ENCODE measurements at places on chromosomes 6 and 20.
A peak's percentile ranks its signal among the peaks of the same experiment; 100 is the strongest.

- DNase-seq, result no peak
Measured at GRCh38 chr20:13199279-13199678, 21.8 kb upstream of the ISM1 start.

- no peak for DNase-seq
Measured at GRCh38 chr6:70669133-70669532, 1.4 kb downstream of the SMAP1 start.

- no peak for DNase-seq
Measured at GRCh38 chr6:21352131-21352530, 241.4 kb upstream of the SOX4 start.

GRCh38 chr6:128686084-128686483, 165.7 kb upstream of the PTPRK start:
- DNase-seq, result no peak

GRCh38 chr6:26170951-26171841, 84.0 kb downstream of the HFE start:
- DNase-seq, result no peak

- no peak for DNase-seq
Measured at GRCh38 chr6:154112181-154112809, 73.3 kb downstream of the OPRM1 start.

GRCh38 chr6:1287103-1287591, 24.8 kb upstream of the FOXQ1 start:
- no peak for DNase-seq

DNA sequence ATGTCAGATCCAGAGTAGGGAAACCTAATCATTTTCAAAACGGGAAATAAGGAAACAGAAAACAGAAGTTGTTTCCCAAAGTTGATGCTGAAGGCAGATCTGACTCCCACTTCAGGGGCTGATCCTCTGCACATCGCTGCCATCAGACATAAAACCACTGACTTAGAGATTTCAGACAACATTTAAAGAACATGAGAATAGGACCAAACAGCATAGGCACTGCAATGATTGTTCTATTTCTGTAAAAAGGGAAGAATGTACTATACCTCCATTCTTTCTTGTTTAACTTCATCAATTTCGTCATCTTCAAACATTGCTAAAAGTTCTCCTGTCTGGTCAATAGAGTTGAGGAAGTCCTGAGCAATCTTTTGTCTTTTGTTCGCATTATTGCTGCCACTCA, 324.7 kb upstream of the RUNX2 start:
- no peak for DNase-seq

DNA sequence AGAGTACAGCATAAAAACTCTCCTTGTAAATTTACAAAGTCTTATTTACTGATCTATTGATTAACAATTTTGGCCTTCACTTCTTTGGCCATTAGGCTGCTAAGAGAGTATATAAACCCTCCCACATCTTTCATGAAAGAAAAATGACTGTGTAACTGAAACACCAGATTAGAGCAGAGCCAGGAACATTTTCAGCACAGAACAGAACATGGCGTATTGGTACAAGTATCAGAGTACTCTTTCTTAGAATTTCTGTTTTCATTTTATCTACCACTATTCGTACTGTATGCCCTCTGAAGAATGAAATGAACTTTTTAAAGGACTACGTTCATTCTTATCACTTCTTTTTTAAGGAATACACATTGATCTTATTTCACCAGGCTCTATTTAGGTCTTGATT, 550.2 kb downstream of the ADGRB3 start:
- no peak for DNase-seq

GRCh38 chr6:140401761-140402160, 1027.3 kb upstream of the CITED2 start:
- no peak for DNase-seq

DNA sequence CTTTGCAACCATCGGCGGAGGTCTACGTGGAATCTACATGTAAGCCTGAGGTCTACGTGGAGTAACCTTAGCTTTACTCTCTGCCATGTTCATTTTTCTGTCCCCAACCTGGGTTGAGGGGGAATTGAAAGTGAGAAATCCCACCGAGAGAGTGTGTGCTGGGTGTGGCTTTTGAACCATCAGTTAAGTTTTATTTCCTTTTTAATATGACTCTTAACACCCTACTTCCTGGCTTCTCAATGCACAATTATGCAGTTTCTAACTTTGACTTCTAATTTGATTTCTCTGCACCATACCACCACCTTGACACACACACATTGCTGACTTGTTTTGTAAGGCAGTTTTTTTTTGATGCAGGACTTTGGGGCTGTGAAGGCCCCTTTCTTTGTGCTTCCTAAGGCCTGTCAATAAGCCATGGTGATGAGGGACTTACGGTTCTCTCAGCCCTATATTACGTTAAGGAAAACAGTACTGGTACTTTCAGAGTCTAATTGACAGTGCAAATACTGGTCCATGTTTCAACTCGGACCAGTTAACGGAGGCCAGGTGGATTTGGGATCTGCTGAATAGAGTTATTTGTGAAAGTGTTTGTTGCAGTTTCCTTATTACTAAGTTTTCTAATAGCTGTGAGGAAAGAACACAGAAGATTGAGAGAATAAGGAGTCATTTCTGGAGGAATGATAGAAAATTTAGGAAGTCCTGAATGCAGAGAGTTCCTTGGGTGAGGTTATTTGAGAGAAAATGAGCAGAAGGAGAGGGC, 206.5 kb downstream of the JARID2 start:
- no peak for DNase-seq

GRCh38 chr20:25454153-25454900, 46.9 kb downstream of the GINS1 start:
- no peak for DNase-seq

DNA sequence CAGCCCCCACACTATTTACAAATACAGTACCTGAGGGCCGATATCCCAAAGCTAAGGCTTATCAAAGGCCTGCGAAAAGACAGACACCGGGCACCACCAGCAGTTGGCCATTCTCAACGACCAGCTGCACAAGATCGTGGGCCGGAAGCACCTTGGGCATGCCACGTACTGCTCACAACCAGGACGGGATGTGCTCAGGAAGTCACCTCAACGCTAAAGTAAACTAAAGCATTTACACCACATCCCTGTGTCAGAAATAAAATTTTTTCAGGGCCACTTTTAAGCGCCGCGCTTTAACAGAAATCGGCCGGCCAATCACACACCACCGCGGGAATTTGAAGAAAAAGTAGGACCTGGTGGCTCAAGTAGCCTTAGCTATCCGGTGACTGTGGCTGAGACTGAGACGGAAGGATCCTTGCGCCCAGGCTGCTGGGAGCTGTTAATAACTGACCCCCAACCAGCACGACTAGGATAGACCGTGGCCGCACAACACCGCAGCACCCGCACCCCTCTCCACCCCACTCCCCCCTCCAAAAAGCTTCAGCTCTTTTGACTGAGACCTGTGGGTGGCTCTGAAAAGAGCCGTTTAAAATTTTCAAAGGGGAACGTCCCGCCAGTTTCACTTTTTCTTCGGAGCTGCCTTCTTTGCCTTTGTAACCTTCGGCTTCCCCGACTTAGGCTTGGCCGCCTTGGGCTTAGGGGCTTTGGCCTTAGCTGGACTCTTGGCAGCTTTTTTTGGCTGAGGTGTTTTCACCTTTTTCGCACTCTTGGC, 131.2 kb upstream of the BTN3A2 start:
- DNase-seq, result peak; percentile 71

DNA sequence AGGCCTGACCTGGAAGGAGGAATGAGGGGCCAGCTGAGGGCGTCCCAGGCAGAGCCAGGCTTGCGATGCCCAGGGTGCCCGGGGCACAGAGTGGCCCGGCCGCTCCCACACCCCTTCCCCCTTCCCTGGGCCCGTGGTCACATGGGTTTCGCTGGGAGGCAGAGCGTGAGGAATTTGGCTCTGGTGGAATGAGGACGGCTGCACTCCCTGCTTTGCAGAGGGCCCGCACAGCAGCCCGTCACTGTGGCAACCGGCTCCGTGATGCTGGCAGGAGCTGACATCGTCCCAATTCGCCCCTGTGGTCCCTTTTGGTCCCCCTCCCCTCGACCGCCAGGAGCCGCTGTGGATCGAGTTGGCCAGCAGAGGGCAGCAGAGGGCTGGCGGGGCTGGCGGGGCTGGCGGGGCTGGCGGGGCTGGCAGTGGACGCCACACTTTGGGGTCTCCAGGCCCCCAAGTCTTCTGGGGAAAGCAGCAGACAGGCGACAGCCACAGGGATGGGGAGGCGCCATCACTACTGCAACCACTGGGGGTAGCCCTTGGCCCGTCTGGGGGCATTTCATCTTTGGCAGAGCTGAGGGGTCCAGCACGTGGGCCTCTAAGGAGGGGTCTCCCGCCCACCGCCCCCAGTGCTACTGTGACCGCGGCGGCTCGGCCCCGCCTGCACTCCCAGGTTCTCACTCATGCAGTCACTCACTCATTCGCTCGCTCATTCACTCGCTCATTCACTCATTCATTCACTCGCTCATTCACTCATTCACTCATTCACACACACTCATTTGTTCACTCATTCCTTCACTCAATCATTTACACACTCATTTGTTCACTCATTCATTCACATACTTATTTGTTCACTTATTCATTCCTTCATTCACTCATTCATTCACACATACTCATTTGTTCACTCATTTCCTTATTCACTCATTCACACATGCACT, 49.7 kb upstream of the BHLHE23 start:
- DNase-seq, result peak; percentile 60

DNA sequence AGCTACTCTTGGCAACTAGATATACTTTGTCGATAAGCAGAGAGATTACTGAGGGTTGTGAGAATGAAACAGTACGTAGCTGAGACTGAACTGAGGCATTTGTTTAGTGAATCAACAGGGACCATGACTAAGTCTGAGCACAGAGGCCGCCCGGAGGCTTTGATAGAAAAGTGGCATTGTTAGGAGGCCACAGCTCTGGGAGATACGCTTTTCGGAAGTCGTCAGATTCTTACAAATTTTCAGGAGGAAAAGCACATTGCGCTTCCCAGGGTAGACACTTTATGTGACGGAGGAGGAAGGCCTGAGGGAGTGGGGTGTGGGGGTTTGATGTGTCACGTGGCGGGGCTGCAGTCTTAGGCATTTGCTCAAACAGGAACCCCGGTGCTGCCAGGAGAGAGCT, 69.4 kb downstream of the PSMG4 start:
- DNase-seq, result no peak

- no peak for DNase-seq
Measured at GRCh38 chr20:34312024-34312460, 8.9 kb upstream of the AHCY start.

- no peak for DNase-seq
Measured at GRCh38 chr6:158278004-158278403, 34.3 kb upstream of the TULP4 start.

- no peak for DNase-seq
Measured at GRCh38 chr6:113570161-113570560, 287.0 kb upstream of the MARCKS start.

DNA sequence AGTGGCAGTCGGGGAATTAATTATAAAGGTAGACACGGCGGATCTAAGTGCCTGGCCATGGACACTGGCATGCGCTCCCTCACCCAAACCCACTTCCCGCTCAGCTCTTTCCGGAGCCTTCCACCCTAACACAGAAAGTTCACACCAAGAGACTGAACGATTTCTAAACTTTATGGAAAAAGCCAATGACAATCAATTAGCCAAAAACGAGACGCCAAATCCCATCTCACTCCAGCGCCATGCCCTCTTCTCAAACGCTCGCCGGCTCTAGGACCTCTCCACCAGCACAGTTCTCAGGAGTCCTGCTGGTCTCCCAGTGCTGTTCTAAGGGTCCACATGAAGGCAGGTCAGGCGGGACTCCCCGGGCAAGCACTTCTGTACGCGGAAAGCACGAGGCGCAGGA, 641 bp downstream of the SF3B5 start:
- no peak for DNase-seq

GRCh38 chr20:4567170-4567569, 154.5 kb upstream of the PRND start:
- no peak for DNase-seq

DNA sequence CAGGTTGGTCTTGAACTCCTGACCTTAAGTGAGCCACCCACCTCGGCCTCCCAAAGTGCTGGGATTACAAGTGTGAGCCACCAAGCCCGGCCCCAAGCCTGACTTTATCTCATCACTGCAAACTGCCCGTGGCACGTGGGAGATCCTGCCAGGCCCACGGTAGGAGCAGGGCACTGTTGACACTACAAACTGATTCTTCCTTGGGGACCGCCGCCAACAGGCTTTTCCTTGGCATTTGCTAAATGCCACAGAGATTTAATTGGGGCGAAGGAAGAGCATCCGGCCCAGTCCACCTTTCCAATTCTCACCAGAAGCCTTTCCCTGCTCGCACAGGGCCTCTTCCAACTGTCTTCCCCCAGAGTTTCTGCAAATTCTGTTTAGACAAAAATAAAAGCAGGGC, 11.0 kb downstream of the ATP9A start:
- no peak for DNase-seq

DNA sequence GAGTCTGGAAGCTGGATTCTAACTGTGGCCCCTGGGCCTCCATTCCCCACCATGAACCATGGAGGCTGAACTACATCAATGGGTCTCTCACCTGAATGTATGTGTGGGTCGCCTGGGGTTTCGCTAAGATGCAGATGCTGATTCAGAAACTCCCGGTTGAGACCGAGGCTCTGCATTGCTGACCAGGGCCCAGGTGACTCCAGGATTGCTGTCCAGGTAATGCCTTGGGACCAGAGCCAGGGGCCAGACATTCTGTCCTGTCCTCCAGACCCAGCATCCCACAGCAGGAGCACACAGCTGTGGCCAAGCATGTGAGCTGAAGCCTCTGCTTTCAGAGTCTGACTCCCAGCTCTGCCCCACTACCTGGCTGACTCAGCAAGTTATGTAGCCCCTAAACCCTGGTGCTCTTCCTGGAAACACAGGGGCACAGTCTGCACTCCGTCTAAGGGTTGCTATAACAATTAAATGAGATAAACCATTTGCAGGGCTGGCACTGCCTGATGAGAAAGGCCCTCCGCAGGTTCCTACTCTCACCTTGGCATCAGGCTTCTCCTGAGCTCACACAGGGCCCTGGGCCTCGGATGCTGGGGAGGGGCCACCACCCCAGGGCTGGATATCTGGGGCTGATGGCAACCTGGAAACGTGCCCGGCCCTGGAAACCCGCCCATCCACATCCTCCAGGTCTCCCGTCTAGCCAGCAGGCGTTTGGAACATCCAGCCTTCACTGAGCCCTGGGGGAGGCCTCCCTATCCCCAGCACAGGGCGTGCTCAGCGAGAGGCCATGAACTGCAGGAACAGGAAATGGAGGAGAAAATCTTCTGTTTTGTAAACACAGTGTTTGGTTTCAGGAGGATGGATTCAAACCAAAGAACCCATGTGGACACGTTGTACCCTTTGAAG, 175.7 kb downstream of the DLL1 start:
- peak; percentile 7 for DNase-seq

GRCh38 chr6:113857556-113858479, 673 bp downstream of the MARCKS start:
- DNase-seq, result no peak

- no peak for DNase-seq
Measured at GRCh38 chr6:112320561-112321318, 26.4 kb upstream of the RFPL4B start.

- no peak for DNase-seq
Measured at GRCh38 chr6:156164701-156165452, 612.3 kb upstream of the ARID1B start.

GRCh38 chr6:95408111-95408510, 169.2 kb upstream of the MANEA start:
- no peak for DNase-seq

Data from natural killer cell (primary cell).